ENCODE measurements at places on chromosomes 11 and 22.

DNA sequence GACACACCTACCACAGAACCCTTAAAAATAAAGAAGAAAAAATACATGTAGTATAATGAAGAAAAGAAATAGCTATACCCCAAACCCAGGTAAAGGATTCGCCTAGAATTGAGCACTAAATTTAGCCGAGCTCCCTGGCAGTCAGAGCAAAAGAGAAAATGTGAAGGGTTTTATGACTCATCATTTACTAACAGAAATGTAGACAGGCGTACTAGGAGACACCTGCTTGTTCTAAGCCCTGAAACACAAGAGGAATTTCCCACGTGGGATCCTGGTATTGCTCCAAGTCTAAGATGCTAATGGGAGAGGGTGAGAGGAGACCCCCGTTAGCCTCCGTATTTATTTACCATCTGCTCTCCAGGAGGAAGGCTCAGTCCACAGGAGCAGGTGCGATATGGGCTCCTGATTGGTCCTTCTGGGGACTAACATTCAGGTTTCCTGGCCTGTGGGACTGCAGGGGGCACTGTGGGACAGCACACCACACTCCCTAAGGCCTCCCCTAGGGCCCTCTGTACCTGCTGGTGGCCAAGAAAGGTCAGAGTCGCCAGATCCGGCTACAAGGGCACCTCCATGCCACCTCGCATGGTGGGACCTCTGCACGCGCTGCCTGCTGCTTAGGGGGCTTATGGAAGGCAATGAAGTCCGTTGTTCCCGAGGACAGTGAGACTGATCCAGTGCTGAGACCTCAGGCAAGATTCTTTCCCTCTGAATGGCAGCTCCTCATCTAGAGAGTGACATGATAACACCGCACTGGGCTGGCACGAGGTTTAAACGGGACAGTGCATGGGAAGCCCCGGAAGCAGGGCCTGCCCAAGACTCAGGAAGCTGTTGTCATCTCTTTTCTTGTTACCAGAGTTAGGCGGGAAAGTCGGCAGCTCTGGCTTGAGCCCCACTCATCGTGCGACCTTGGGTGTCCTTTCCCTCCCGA is 25.8 kb downstream of the KCNC1 start:
- DNase-seq: no peak

DNA sequence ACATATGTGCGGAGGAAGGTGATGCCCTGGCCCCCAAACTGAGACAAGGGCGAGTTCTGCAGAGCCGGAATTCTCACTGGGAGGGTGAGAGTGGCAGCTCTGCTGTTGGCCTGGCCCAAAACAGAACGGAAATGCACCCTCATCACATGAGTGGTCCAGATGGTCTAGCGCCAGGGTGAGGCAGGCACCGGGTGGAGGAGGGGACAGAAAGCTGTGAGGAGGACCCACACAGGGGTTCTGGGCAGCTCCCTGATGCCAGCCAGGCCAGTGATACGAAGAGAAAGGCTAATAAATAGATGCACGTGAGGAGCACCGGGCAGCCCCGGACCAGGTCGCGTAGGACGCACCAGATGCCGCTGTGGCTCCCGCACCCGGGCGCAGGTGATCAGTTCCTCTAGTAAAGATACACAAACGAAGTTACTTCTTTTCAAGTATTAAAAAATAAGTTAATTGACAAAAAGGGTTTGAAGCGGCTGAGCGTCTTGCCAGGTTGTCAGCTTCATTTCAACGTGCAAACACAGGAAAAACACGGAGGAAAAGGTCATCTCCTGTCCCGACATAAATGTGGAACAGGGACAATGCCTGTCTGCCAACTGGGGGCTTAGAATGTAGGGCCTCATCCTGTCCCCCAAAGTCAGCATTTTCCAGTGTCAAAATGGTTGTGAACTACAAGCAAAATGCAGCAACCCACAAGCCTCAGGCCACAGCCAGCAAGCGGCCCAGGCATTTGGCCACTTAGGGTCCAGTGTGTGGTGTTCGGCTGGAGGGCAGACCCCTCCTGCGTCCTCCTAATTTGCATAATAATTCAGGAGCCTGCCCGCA is 15.3 kb upstream of the BID start:
- DNase-seq: no peak

GRCh38 chr11:120344302-120345004 is 8.2 kb downstream of the ARHGEF12 start:
- DNase-seq: no peak

DNA sequence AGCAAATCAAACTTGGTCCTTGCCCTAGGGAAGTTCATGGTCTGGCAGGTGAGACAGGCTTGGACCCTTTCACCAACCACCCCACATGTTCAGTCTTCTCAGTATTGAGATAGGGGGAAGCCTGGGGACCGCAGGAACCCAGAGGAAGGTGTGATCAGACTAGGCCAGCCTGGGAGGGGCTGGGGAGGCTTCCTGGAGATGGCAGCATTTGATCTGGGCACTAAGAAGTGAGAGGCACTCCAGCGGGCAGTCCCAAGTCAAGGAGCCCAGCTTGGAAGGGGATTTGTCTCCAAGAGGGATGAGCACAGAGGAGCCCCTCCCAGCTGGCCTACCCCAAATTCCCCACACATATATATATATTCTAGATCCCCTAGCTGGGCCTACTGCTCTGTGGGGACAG is 5.4 kb downstream of the LRRC32 start:
- no peak for DNase-seq

DNA sequence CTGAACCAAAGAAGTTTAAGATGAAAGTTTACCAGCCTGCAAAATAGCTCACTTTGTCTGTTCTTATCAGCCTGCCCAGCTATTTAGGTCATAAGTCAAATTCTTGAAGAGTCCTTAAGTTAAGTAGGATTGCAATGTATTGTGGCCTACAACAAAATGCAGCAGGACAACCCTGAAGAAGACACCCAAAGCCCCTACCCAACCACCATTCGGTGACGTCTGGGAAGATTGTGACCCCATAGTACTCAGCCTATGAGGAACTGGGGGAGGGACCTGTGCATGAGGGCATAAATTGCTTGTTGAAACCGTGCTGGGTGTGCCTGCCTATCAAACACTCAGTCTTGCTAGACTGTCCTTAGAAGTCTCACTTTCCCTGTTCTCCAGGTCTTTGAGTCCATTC is 50.5 kb upstream of the FDX1 start:
- DNase-seq: no peak

Measured in NCI-H1436 treated with DMSO at 0.1 percent for 48 hours (cell line).